ENCODE measurements at places on chromosomes 4 and X.

GRCh38 chr4:24564488-24564887 is 19.9 kb downstream of the DHX15 start:
- H3K27ac ChIP-seq = no peak overlapping the region
- peaks cover 9% of the 10 kb centered on the region for H3K36me3 ChIP-seq
- no peaks in the 10 kb centered on the region for H3K4me1 ChIP-seq
- DNase-seq = no peak
- no peaks in the 10 kb centered on the region for H3K27me3 ChIP-seq

DNA sequence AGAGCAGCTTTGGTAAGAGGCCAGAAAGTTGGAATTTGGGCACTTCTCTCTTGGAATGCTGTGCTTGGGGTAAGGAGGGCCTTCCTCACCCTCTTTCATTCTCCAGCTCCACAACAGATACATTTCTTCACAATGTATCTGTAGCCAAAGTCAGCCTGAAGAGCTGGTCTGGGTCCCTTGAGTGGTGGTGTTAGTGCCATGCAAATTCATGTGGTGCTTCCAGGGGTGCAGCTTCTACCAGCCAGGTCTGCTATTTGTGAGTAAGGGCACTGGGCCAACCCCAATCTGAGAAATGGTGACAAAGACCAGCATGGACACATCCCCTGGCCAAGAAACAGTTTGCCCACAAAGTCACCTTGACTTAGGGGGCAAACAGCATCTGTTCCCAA is 17.8 kb downstream of the AMER1 start:
- DNase-seq = no peak
- no peak overlapping the region for H3K27ac ChIP-seq
- peaks cover 29% of the 10 kb centered on the region for H3K36me3 ChIP-seq
- no peaks in the 10 kb centered on the region for H3K4me1 ChIP-seq
- H3K27me3 ChIP-seq = no peaks in the 10 kb centered on the region

DNA sequence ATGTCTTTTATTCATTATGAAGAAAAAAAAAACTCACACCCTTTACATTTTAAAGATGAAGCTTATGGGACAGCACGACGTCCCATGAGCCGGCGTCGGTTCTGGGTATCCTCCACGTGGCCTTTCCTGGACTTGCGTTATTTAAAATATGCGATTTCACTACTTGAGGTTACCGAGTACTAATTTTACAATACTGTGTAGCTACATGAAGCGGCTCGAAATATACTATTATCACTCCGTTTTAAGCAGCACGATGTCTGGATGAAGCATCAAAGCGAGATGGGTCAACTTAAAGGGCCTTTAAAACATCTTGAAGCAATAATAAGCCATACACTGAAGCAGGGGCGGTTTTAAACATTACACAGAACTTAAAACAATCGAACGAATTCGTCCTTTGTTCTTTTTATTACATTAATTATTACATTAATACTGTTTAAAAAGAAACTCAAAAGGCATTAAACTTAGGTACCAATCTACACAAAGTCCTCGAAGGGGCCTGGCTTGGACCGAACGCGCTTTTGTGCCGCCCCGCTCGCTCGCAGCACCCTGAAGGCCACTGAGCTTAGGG is 1.4 kb upstream of the KLF3 start:
- H3K4me1 ChIP-seq = peaks cover 14% of the 10 kb centered on the region
- no peaks in the 10 kb centered on the region for H3K27me3 ChIP-seq
- H3K36me3 ChIP-seq = no peaks in the 10 kb centered on the region
- H3K4me3 ChIP-seq = peak overlapping the region; percentile 72
- H3K27ac ChIP-seq = peak overlapping the region; percentile 95
- DNase-seq = no peak

DNA sequence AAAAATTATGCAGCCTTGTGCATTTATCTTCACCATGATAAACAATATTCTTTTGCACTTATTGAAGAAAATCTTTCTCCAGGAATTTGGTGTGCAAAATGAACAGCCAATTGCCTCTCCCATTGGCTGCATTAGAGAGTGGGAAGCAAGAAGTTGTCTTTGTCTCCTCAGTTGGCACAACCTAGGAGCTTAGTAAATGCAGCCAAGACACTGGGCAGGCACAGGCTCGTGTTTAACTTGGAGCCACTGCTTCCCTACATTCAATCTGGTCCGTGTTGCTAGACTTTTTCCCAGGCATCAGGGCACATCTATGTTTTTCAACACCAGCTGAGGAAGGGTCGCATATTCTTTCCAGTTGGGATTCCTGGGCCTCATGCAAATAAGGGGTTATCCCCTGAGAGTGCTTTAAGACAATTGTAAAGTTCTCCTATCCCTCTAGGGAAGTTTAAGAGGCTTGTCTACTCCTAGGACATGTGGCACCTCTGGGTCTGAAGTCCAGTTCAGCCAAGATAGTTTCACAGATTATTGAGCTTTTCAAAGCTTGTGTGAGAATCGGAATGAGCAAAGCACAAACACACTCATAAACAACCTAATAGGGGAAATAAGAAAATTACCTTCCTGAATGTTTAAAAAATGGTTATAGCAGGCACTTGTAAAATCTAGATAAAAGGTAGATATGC is 31.8 kb upstream of the SRD5A3 start:
- H3K4me1 ChIP-seq = no peaks in the 10 kb centered on the region
- H3K4me3 ChIP-seq = no peak overlapping the region
- no peak for DNase-seq

- H3K27ac ChIP-seq = no peak overlapping the region
- no peaks in the 10 kb centered on the region for H3K36me3 ChIP-seq
- DNase-seq = no peak
- H3K4me1 ChIP-seq = no peaks in the 10 kb centered on the region
- no peak overlapping the region for H3K4me3 ChIP-seq
Measured at GRCh38 chrX:73239242-73239641, 24.6 kb upstream of the NAP1L2 start.

GRCh38 chrX:74419864-74420195 is 1.5 kb upstream of the SLC16A2 start:
- H3K4me1 ChIP-seq = peaks cover 21% of the 10 kb centered on the region
- H3K27ac ChIP-seq = peak overlapping the region; percentile 95
- peak overlapping the region; percentile 38 for H3K4me3 ChIP-seq
- no peak for DNase-seq

DNA sequence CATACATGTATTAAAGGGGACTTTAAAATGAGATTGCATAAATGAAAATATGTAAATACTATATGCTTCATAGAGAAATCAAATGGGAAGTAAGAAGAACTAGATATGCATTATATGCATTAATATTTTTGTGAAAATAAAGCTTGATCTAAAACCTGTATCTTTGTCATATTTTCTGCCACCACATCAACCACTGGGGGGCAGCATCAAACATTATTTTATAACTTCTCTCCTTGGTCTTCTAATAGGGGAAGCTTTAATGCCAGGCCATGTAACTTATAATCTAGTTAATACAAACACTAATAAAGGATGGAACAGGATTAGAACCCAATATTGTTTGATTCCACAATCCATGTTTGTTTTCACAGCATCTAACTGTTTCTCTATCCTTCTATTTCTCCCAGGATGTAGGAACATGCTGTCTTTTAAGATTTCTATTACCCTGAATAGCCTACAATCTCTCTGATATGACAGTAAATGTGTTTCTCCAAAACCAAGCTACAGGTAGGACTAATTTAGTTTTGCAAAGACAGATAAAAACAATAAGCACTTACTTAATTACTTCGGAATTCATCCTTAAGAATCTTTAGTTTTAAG is 10.0 kb downstream of the QRFPR start:
- no peaks in the 10 kb centered on the region for H3K27me3 ChIP-seq
- no peak overlapping the region for H3K4me3 ChIP-seq
- H3K27ac ChIP-seq = no peak overlapping the region
- H3K4me1 ChIP-seq = no peaks in the 10 kb centered on the region
- DNase-seq = peak; percentile 78

GRCh38 chrX:148135738-148136137 is 154.6 kb downstream of the FMR1NB start:
- H3K27ac ChIP-seq = no peak overlapping the region
- no peak for DNase-seq
- H3K4me1 ChIP-seq = no peaks in the 10 kb centered on the region
- H3K4me3 ChIP-seq = no peak overlapping the region
- H3K27me3 ChIP-seq = no peaks in the 10 kb centered on the region
- no peaks in the 10 kb centered on the region for H3K36me3 ChIP-seq

GRCh38 chrX:115650916-115651315 is 89.9 kb downstream of the PLS3 start:
- H3K27ac ChIP-seq = no peak overlapping the region
- H3K4me3 ChIP-seq = no peak overlapping the region
- peaks cover 18% of the 10 kb centered on the region for H3K27me3 ChIP-seq
- H3K36me3 ChIP-seq = no peaks in the 10 kb centered on the region
- peak; percentile 20 for DNase-seq
- no peaks in the 10 kb centered on the region for H3K4me1 ChIP-seq

- DNase-seq = no peak
- H3K36me3 ChIP-seq = no peaks in the 10 kb centered on the region
- no peaks in the 10 kb centered on the region for H3K4me1 ChIP-seq
- no peak overlapping the region for H3K27ac ChIP-seq
- no peaks in the 10 kb centered on the region for H3K27me3 ChIP-seq
Measured at GRCh38 chrX:103704863-103705262, 5.8 kb upstream of the TMEM31 start.

DNA sequence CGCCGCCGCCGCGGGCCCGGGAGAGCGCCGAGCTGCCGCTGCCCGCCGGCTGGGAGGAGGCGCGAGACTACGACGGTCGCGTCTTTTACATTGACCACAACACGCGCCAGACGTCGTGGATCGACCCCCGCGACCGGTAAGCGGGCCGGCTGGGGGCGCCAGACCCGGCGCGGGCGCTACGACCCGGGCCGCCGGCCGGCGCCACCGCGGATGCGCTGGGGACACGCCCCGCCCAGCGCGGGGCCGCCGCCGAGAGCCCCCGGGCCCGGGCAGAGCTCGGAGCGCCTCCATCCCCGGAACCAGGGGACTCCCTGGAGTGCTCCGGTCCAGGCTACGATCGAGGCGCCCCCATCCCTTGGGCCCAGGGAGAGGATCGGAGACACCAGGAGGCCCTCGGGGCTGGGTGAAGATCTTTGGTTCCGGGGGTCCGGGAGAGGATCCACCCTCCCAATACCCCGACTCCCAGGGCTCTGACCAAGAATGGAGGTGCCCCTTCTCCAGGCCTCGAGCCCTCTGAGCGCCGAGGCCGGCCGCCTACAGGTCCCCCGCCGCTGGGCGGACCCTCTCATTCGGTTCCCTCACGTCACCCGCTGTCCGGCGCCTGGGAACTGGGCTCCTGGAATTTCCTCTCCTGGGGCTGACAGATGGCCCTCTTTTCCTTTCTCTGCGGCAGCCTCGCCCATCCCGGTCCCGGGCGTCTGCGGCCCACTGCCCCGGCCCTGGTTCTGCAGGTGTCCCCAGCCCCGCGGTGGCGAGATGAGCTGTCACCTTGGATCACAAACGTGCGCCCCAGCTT is 48.8 kb downstream of the CLDN34 start:
- peaks cover 14% of the 10 kb centered on the region for H3K27me3 ChIP-seq
- H3K4me1 ChIP-seq = peaks cover 17% of the 10 kb centered on the region
- H3K27ac ChIP-seq = peak overlapping the region; percentile 76

GRCh38 chr4:158664806-158665205 is 6.9 kb downstream of the C4orf46 start:
- H3K4me3 ChIP-seq = no peak overlapping the region
- H3K27me3 ChIP-seq = no peaks in the 10 kb centered on the region
- H3K4me1 ChIP-seq = no peaks in the 10 kb centered on the region

GRCh38 chr4:40831146-40831907 is 81.6 kb downstream of the NSUN7 start:
- no peak for DNase-seq
- H3K36me3 ChIP-seq = peaks cover 50% of the 10 kb centered on the region

GRCh38 chr4:150501009-150501727 is 80.8 kb upstream of the MAB21L2 start:
- no peaks in the 10 kb centered on the region for H3K27me3 ChIP-seq
- H3K4me1 ChIP-seq = no peaks in the 10 kb centered on the region
- no peak for DNase-seq
- no peak overlapping the region for H3K27ac ChIP-seq

GRCh38 chr4:22500128-22500611 is 15.7 kb downstream of the ADGRA3 start:
- no peak for DNase-seq
- no peak overlapping the region for H3K27ac ChIP-seq
- H3K4me3 ChIP-seq = no peak overlapping the region
- no peaks in the 10 kb centered on the region for H3K4me1 ChIP-seq
- H3K27me3 ChIP-seq = no peaks in the 10 kb centered on the region

- H3K36me3 ChIP-seq = peaks cover 11% of the 10 kb centered on the region
- no peak overlapping the region for H3K27ac ChIP-seq
- H3K27me3 ChIP-seq = peaks cover 2% of the 10 kb centered on the region
- H3K4me3 ChIP-seq = no peak overlapping the region
Measured at GRCh38 chr4:151676301-151676700, 84.5 kb downstream of the GATB start.

GRCh38 chrX:47751670-47752069 is 85.0 kb upstream of the ZNF81 start:
- H3K4me3 ChIP-seq = no peak overlapping the region
- no peak for DNase-seq
- no peaks in the 10 kb centered on the region for H3K36me3 ChIP-seq
- no peak overlapping the region for H3K27ac ChIP-seq
- no peaks in the 10 kb centered on the region for H3K4me1 ChIP-seq

GRCh38 chr4:4559596-4559995 is 17.7 kb upstream of the STX18 start:
- DNase-seq = no peak
- no peak overlapping the region for H3K4me3 ChIP-seq
- H3K4me1 ChIP-seq = no peaks in the 10 kb centered on the region
- H3K27ac ChIP-seq = no peak overlapping the region

GRCh38 chr4:110589297-110589696 is 33.6 kb downstream of the PITX2 start:
- H3K27me3 ChIP-seq = no peaks in the 10 kb centered on the region
- no peak for DNase-seq
- H3K36me3 ChIP-seq = peaks cover 2% of the 10 kb centered on the region
- no peak overlapping the region for H3K4me3 ChIP-seq
- no peaks in the 10 kb centered on the region for H3K4me1 ChIP-seq

DNA sequence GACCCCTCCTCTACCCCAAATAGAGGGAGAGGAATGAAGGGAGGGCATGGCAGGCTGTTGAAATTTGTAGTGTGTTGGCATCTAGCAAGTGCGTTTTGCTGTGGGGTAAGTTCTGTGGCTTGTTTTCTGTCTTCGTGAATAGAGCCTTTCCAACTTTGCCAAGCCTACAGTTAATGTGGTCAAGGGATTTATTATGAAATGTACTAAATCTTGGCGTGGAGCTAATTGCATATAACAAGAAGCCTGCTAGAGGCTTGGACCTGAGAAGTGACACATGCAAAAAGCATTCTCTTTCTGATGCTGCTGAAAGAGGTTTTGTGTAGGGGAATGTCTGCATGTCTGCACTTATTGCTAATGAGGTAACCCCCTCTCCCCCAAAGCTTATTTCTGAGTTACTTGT is 132.2 kb downstream of the BMPR1B start:
- no peak for DNase-seq
- H3K4me3 ChIP-seq = no peak overlapping the region
- no peaks in the 10 kb centered on the region for H3K27me3 ChIP-seq
- peak overlapping the region; percentile 74 for H3K27ac ChIP-seq
- H3K36me3 ChIP-seq = no peaks in the 10 kb centered on the region

- no peak overlapping the region for H3K4me3 ChIP-seq
- no peaks in the 10 kb centered on the region for H3K27me3 ChIP-seq
- H3K27ac ChIP-seq = peak overlapping the region; percentile 82
Measured at GRCh38 chr4:185839194-185839712, 27.3 kb upstream of the SORBS2 start.
